T-cell (primary cell): ENCODE measurements at places on chromosomes 13 and 19. TPM values are rescaled to one million over a fixed set of nuclear protein-coding genes. Genes with fewer than 3 reads are reported as not detected.

DNA sequence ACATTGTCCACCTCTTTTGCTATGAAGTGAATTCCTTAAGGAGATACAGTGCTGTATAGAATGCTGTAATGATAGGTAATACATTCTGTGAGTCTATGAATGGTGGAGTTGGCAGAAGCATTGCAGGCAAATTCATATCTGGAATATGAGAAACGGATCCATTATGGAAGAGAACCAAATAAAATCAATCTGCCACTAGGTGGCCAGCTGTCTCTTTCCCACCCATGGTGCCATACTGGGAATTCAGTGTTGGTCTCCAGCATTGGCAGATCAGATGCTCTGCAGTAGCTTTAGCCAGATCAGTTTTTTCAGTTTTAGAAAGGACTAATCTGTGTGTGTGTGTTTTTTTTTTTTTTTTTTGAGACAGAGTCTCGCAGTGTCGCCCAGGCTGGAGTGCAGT is 27.6 kb downstream of the DNAJC3 start:
- no peak for DNase-seq

DNA sequence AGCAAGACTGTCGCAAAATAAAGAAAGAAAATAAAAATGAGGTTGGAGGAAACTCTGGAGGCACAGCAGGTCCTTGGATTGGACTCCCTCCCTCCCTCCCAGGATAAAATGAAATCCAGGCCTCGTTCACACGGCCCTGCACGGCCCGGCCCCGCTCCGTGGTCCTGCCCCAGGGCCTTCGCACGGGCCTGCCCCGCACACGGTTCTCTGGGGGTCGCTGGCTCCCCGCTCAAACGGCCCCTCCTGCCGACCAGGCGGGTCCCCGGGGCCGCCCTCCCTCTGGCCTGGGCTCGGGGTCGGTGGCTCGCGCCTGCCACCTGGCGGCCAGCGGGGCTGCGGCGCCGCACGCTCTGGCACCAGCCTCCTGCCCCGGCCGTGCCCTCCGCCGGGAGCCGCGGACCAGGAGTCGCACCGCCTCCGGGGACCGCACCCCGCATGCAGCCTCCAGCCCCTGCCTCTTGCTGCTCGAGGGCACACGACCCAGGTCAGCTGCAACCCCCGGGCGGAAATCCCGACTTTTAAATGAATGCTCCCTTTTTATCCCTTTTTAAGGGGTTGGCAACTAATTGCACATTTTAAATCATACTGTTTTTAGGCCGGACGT is 1.5 kb upstream of the WDR18 start:
- DNase-seq: peak; percentile 57

DNA sequence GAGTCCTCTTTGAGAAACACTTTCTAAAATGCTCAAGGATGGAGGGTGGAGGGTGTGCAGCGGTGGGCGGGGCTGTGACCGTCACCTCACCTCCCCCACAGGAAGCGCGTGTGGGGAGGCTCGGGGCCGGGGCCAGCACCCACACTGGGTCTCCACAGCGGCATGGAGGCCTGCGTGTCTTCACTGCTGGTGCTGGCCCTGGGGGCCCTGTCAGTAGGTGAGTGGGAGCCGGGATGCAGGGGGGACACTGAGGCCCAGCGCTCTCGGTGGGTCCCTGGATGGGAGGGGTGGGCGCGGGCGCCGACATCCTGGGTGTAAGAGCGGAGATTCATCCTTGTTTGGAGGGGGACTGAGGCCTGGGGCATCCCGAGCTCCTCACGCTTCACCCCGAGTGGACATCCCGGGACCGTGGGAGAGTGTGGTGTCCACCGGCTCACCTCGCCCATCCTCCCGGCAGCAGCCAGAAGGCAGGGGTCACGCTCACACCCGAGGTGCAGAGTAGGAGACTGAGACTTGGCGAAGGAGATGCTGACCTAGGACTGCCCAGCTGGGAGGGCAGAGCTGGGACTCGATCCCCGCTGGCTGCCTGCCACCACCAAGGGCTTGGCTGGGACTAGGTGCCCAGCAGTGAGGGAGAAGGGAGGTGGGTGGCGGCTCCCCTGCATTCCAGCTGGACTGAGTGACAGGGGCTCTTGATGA is at the start of gene GZMM:
GZMM (plus strand) TSS at position 144 of the 699 bp plus-strand sequence; CDS start at position 163, 19 bp downstream.
- DNase-seq: peak; percentile 84

DNA sequence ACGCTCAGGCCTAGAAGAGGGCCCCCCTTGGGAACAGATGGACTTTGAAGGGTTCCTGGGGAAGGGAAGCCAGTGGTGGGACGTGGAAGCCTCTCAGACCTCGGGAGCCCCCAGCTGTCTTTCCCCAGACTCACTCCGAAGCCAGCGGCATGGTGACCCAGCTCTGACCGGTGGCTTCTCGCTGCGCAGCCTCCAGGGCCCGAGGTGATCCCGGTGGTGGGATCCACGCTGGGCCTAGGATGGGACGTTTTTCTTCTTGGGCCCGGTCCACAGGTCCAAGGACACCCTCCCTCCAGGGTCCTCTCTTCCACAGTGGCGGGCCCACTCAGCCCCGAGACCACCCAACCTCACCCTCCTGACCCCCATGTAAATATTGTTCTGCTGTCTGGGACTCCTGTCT is 24.6 kb downstream of the HPN start:
- DNase-seq: no peak

GRCh38 chr19:6590827-6591319 is at the start of gene CD70:
TSS of gene CD70 (minus strand) at chr19:6591150. CDS start at chr19:6591002, 148 bp downstream.
- peak; percentile 36 for DNase-seq

Gene ZNF791
- total RNA-seq: 51.1 TPM

Gene MYH14
- not detected for total RNA-seq

Gene CBARP
- total RNA-seq: 0.18 TPM

Gene OBI1
- total RNA-seq: 12.3 TPM

DNA sequence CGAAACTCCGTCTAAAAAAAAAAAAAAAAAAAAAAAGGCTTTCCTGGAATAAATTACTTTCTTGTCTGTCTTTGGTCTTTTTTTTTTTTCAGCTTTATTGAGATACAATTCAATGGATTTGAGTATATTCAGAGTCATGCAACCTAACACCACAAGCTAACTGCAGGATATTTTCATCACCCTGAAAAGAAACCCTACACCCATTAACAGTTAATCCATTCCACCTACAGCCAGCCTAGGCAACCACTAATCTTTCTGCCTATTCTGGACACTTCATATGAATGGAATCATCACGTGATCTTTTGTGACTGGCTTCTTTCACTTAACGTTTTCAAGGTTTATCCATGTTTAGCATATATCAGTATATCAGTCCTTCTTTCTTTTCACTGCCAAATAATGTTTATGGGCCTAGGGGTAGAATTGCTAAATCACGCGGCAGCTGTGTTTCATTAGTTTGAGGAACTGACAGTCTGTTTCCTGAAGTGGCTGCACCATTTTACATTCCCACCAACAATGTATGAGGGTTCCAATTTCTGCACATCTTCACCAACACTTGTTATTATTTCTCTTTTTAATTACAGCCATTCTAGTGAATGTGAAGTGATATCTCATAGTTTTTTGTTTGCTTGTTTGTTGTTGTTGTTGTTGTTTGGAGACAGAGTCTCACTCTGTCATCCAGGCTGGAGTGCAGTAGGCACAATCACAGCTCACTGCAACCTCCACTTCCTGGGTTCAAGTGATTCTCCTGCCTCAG is 19.9 kb downstream of the LRFN3 start:
- DNase-seq: no peak

GRCh38 chr13:86446311-86446710 is 647.1 kb upstream of the SLITRK6 start:
- DNase-seq: no peak

Gene SERPINE3
- total RNA-seq: not detected

DNA sequence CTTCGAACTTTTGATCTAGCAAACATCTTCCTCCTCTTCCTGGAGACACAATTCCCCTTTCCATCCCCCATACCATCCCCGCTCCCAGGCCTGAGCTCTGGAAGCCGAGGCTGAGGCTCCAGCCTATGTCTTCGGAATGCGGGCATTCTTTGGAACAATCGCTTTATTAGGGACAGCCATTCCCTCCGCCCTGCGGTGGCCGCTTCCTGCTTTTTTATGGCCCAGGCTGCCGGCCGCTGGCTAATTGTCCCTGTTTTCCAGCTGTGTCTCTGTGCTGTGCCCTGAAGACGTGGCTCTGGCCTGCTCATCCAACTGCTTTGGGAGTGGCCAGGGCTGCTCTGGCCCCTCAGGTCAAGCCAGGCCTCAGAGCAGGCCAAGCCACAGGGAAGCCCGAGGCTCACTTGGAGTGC is 2.1 kb upstream of the CDX2 start:
- DNase-seq: no peak

DNA sequence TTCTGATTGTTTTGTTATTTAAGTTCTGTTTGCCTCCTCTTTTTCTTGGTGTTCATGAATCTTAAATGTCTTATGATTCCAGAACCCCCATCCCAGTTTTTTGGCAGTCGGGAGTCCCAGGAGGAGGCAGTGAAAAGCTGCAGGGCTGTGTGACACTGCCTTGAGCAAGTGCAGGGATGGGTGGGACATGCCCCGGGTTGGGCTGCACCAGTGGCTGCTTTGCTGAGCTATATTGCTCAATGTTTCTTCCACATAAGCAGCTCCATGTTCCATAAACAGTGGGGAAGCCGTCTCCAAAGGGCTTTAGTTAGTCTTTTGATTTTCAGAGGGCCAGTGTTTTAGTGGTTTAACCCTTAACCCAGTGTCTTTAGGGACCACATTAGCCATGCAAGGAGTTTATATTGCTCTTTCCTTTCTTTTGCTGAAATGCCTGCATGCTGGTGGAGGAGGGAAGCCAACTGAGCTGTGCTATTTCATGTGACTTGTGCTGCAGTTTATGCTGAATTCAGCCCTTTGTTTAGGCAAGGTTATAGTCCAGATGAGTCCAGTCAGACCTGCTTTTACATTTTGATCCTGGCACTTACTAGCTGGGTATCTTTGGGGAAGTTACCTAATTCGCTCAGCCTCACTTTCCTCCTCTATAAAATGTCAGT is 13.1 kb downstream of the ATP8A2 start:
- no peak for DNase-seq

Gene XPO4
- total RNA-seq: 22.5 TPM

DNA sequence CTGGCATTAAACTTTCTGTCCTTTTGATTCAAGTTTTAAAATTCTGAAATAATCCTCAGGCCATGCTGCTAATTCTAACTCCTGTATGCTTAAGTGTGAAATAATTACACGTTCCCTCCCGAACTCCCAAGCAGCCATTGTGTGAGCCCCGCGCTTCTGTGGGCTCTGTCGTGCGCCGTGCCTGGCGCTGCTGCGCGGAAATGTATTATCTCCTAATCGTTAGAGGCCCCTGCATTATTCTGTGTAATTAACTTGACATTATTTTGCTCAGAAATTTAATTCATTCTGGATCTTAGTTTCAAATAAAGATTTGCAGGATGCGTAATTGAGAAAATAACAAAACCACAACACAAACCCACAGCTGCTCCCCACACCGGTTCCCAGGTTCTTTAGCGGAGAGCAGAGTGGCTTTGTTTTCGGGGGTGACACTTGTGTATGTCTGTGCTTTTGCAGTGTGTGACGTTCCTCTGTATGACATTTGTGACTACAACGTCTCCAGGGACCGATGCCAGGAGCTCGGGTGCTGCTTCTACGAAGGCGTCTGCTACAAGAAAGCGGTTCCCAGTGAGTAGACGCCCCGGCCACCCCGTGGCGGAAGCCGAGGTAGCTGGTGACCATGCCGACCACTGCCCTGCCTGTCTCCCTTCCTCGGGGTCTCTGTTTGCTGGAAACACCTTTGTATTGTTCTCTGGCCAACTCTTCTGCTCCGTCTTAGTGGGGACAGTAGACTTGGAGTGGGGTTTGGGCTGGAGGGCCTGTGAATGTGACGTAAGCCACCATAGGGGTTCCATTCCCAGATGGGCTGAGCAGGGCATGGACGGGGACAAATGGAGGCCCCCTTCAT is 7.5 kb downstream of the TEX29 start:
- no peak for DNase-seq

Gene ZNF700
- total RNA-seq: 18.4 TPM

DNA sequence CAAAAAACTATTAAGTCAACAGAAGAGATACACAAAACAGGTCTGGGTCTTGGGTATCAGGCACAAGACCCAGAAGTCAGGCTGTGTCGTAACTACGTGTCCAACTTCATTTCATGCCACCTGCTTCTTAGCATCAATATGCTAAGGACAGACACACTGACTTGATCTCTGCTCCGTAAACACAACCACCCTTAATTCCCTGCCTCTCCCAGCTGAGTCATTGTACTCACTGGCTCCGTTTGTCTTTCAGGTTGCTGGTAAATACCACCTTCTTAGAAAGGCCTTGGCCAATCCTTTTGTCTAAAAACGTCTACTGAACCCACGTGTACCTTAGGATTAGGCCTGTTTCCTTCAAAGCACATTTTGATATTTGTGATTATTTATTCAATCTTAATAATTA is 726.2 kb downstream of the PCDH9 start:
- no peak for DNase-seq

DNA sequence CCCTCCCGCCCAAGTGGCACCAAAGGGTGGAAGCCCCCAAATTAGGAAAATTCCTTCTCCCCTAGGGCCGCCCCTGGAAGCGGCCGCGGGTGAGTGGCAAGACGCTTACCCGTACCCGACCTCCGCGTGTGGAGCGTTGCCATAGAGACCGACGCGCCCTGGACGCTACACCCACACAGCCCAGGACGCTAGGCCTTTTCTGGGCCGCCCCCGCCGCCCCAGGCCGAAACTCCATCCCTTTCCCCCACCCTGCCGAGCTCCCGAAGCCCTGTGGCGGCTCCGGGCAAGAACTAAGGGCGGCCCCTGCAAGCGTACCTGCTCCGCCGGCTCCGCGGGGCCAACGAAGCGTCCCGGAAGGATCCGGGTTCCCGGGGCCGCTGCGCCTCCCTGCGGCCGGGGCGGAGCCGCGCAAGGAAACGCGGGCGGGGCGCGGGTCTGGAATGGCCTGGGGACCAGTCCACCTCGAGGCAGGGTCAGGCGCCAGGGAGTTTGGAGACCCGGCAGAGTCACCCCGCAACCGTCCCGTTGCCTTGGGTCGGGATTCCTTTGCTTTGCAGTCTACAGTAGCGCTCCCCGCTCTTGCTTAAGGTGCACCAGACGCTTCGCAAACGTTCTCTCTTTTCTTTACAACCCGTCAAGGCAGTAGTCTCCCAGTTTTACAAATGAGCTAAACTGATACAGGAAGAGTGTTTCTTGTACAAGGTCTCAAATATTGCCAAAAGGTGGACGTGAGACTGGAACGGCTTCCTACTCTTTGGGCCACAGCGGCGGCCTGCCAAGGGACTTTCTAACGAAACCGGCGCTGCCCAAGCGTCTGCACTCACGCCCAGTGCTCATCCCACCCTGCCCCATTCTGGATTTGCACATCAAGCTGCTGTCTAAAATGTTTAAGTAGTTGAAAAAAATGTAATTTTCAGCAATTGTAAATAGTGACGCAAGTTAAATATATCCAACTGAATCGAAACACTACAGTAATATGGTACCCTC is at the start of gene NEK5:
NEK5 (minus strand) TSS at position 360 of the 987 bp plus-strand sequence. CDS start 1,591 bp downstream, outside the sequence.
- DNase-seq: peak; percentile 39

Gene PEX11G
- 0.35 TPM for total RNA-seq

DNA sequence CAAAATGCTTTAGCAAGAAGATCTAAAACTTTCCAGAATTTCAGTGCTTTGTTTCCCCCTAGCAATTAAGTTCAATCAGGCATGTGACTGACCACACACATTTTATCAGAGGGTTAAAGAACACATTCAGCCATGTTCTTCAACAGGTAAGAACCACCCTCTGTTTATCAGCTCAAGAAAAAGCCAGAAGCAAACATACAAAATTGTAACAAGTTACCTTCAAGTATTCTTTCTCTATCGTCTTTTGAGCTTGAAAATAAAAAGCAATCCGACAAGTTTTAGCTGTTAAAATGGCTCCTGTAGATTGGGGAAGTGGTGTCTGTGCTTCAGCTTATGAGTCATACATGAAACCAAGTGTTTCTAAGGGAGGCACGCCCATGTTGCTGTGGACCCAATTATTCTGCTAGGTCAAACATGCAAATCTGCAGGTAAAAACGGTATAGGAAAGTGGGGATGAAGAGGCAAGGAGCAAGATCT is at the start of gene ELF1:
ELF1 (minus strand) TSS at position 306 of the 477 bp plus-strand sequence. CDS start 37,262 bp downstream, outside the sequence.
- peak; percentile 34 for DNase-seq

GRCh38 chr13:48571126-48571913 is 38.4 kb upstream of the RCBTB2 start:
- DNase-seq: no peak

Gene FCHO1
- 63.0 TPM for total RNA-seq
